Activated T-cell treated with anti-CD3 and anti-CD28 coated beads, Interleukin-2, amount 50 U/mL, for 24 hours (primary cell): ENCODE measurements at places on chromosomes 7 and 10.
A peak's percentile ranks its signal among the peaks of the same experiment; 100 is the strongest.

- DNase-seq: peak; percentile 65
Observed at GRCh38 chr7:1531263-1531978, 919 bp downstream of the MAFK start.

- no peak for DNase-seq
Observed at GRCh38 chr7:127413962-127414361, 21.5 kb upstream of the ZNF800 start.

DNA sequence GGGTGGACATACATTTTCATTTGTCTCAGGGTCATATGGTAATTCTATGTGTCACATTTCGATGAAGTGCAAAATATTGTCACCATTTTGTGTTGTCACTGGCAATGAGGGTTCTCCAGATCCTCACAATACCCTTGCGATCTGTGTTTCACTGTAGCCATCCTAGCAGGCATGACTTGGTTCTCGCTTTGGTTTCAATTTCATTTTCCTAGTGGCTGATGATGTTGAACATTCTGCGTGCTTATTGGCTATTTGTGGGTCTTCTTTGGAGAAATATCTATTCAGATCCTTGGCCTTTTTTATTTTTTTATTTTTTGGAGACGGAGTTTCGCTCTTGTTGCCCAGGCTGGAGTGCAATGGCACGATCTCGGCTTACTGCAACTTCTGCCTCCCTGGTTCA is 24.8 kb upstream of the MNX1 start:
- DNase-seq: no peak

DNA sequence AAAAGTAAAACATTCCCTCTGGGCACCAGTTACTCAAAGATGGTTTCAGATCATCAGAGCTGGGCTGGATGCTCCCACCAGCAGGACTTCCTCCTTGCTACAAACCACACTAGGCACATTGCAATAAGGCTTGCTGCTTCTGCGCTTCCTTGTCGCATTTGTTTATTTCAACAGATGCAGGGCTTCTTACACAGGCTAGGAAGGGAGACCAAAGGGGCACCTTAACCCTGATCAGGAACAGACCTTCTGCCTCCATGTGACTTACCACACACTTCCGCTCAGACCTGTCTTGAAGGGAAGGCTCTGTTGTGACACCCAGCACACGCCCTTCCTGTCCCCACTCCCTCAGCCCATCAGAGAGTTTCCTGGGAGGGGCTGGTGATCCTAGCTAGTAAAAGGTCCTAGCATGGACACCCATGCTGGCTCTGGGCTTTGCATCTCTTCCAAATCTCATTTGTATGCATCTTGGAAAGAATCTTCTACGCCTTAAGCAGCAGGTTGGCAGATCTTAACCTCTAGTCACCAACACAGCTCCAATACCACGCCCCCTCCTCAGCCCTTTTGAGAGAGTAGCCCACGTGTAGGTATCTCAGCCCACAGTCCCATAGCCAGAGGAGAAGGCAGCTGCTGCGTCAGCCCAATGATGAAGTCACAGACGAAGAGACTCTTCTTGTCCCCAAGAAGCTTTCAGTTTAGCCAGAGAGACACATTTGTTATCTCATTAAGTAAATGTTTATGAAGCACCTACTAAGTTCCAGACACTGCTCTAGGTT is 47.1 kb upstream of the SVIL start:
- DNase-seq: peak; percentile 51

DNA sequence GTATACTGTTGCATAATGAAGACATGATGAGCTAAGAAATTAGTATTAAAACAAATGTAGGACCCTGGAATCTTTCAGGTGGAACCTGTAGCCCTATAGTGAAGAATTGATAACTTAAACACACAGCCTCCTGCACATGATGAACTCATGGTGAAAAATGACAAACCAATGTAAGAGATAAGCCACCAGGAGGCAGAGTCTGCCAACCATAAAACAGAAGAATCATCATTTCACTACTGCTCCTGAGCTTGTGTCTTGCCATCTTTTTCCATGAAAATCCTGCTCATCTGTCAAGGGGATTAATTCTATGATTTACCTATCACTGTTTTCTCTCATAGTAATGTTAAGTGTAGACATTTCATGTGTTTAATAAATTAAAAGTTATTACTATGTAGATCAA is 363.9 kb downstream of the MALRD1 start:
- DNase-seq: no peak
